Stimulated activated naive CD8-positive, alpha-beta T cell treated with anti-CD3 and anti-CD28 coated beads, Interleukin-15, amount 100 ng/mL, for 72 hours (primary cell): ENCODE measurements at places on chromosomes 7 and 10.

DNA sequence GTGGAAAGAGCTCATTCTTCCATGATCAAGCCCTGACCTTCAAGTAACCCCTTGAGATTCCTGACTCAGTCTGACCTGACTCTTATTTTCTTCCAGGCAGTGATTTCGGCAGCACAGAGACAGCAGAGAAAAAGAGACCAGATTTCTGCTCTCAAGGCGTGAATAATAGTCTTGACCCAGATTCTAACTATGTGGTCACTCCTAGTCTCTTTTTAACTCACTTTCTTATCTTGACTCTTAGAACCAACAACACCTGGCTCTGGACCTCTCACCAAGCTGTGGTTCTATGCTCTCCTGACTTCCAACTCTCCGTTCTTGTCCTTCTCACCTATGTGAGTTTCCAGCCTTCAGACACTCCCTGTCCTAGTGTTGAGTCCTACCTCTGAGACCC, 36.9 kb upstream of the KDM7A start:
- no peak for DNase-seq

- no peak for DNase-seq
Observed at GRCh38 chr10:55329796-55330195, 528.8 kb upstream of the PCDH15 start.

DNA sequence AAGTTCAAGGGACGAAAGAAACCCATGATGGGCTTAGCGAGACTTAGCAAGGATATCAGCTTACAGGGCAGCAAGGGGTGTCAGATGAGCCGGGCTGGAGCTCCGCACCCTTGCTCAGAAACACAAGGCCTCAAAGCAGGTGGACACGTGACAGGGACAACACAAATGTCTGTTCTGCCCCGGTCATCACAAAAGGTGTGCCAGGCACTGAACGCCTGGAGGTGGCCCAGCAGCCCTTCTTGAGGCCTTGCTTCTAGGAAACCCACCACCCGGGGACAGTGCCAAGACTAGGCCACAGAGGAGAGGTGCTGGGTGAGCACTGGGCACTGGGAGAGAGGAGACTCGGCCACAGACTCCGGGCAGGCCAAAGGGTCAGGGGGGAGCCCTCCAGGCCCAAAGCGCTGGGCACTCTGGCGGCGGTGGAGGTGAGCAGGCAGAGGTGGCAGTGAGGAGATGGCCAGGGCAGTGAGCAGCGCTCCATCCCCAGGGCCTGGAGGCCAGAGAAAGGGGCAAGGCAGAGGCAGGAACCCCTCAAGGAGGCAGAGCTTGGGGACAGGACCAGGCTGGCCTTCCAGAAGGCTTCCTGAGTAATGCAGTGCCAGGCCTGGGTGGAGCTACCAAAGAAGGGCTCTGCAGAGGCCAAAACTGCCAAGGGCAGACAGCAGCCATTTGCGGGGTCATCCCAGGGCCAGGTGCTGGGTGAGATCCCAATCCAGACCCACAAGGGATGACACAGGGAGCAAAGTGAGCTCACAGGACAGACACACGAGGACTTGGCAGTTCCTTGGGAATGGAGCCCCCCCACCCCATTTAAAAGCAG, 22.7 kb downstream of the EBF3 start:
- DNase-seq = no peak

DNA sequence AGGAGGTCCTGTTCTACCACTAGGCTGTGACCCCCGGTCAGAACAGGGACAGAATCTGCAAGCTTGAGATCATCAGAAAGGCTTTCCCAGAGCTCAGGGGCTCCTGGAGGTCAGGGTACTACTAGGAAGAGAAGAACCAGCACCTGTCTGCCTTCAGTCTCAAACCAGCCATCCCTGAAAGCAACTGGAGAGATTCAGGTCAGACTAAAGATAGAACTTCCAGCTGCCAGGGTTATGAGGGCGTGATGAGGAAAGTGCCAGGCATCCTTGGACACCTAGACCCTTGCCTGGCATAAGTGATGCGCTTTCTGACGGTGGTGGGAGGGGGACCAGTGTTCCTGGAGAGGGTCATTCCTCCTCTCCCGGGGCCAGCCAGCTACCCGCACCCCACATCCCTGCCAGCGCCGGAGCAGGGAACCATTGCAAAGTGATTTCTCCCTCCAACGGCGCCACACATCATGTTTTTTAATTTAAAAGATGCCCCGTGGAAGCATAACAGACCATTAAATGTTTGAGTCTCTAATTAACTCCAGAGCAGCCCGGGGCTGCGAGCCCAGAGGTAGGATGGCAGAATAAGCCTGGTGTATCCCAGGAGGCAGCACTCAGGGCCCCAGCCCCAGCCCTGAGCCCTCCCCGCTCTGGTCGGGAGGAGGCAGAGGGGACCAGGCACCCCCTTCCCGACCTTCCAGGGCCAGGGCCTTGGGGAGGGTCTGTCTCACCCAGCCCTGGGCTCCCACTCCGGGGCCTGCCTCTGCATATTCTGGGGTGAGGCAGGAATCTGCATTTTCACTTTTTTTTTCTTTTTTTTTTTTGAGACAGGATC, 64.0 kb downstream of the ELFN1 start:
- no peak for DNase-seq

DNA sequence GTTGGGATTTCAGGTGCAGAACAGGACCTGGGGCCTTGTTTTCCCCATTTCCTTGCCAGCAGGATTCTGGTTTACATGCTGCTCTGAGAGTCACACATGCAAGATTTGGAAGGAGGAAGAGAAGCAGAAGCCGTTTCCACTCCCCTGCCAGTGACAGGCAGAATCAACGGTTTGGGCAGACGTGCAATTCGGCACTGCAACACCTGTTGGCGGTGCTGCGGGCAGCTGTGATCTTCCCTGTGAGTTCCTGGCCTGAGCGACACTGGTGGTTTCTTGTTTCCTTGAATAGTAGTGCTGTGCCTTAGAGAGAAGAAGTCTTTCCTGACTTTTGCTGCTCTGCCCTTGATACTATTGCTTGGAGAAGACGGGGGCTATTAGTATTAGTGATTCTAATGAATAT, 1126.2 kb downstream of the TYW1 start:
- no peak for DNase-seq

DNA sequence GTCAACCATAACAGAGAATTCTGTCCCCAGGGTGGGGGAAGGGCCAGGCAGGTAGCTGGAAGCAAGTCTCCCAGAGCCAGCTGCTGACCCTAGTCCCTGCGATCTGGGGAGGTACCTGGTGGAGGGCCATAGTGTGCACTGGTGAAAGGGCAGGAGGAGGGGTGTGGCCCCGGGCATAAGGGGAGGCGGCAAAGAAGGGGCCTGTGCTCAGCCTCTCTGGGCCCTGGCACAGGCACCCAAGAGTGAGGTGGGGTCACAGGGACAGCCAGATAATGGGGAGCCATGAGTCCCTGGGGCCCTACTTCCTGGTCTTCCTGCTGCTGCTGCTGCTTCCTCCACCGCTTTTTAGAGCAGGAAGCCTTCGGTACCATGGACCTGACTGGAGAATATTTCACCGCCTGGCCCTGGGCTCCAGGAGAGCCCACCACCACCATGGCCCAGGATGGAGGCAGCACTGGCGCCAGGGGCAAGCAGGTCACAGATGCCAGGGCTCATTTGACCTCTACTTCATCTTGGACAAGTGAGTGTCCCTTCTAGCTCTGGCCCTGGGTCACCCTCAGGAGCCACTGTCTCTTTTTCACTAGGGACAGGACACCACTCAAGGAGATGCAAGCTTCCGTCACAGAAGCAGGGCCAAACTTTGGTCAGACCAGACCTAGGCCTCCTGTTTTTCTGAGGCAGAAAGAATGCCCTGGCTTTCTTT, at the start of gene ANTXRL:
TSS of gene ANTXRL (plus strand) at position 7 of the 703 bp plus-strand sequence. CDS start at position 273, 266 bp downstream.
- no peak for DNase-seq

DNA sequence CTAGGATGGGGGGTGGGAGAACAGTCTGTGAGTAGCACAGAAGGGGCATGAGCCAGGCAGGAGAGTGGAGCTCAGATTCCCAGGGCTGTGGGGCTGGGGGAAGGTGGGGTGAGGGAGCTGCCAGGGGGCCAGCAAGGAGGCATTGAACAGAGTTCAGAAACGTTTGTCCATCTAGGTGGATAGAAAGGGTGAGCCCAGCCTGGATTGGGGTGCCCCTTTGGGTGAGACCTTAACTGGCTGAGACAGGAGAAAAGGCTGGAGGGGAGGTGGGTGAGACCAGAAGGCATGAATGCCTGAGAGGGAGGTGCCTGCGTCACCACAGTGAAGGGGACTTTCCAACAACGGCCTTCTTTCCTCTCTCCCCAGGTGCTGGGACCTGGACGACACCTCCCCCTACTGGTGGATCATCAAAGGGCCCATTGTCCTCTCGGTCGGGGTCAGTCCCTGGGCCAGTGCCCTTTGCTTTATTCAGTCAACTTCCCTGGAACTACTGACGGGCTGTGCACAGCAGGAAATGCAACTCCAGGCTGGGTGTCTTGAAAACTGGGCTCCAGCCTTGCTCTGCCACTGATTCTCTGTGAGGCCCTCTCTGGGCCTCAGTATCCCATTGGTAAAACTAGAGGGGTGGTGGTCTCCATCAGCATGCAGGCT, 11.0 kb downstream of the GHRHR start:
- peak; percentile 64 for DNase-seq

DNA sequence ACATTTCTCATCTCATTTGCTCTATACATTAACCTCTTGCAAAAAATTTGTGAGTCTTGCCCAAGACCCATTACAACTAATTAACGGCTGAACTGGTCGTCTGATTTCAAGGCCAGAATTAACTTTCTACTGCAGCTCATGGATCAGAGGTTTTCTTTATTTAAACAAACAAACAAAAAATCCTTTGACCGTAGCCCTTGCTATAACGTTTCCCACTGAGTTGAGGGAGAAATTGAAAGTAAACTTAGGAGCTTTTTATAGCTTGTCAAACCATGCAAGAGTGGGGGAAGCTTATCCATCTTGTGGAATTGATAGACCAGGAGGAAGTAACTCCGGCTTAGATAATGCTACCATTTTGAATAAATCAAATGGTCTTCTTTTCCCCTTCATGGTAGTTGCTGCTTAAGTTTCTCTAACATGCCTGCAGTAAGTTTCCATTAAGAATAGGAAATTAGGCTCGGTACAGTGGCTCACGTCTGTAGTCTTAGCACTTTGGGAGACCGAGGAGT, 3.3 kb downstream of the SRGN start:
- DNase-seq = no peak

- no peak for DNase-seq
Observed at GRCh38 chr10:5461203-5461588, 38.2 kb downstream of the CALML5 start.

- DNase-seq = peak; percentile 83
Observed at GRCh38 chr7:105876091-105876963, at the start of gene ATXN7L1. Gene ATXN7L1 (minus strand): TSS chr7:105876599. CDS start chr7:105876558, 41 bp downstream.

DNA sequence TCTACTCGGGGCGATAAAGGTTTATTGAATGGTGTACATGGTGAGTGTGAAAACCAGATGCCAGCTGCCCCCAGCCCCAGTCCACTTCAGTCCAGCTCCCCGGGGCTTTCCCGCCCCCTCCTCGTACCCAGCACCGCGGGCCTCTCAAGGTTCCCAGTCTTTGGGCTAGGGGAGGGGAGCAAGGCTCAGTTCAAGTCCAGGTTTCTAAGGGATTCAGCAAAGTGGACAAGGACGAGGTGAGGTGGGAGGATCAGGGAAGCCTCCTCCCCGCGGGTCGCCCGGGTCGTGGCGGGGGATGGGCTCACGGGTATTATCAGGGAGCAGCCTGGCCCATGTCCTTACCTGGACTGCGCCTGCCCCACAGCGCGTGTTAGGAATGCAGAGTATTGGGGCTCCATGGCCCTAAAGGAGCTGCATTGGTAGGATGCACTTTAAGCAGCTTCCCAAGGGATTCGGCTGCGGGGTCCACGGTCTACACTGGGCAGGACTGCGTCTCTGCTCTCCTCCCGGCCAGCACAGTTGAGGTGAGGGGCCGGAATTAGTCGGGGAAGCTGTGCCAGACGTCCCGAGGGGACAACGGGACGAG, 541 bp upstream of the PFKFB3 start:
- no peak for DNase-seq

DNA sequence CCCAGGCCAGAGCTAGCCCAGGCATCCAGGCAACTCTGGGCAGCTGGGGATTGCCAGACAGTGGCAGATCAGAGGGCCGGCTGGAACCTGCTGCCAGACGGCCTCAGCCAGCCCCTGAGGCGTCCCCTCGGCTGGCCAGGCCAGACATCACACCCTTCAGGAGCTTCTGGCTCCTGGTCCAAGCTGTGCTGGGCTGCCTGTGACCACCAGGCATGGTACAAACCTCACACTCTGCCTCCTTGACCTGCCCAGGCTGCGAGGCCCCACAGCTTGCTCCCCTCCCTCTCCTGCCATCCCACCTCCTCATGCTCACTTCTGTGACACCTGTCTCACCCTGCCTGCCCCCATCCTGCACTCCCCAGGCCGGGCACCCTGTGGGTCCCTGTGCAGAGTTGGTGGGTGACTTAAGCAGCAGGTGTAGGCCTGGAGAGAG, 5.7 kb downstream of the DEPP1 start:
- DNase-seq = no peak

DNA sequence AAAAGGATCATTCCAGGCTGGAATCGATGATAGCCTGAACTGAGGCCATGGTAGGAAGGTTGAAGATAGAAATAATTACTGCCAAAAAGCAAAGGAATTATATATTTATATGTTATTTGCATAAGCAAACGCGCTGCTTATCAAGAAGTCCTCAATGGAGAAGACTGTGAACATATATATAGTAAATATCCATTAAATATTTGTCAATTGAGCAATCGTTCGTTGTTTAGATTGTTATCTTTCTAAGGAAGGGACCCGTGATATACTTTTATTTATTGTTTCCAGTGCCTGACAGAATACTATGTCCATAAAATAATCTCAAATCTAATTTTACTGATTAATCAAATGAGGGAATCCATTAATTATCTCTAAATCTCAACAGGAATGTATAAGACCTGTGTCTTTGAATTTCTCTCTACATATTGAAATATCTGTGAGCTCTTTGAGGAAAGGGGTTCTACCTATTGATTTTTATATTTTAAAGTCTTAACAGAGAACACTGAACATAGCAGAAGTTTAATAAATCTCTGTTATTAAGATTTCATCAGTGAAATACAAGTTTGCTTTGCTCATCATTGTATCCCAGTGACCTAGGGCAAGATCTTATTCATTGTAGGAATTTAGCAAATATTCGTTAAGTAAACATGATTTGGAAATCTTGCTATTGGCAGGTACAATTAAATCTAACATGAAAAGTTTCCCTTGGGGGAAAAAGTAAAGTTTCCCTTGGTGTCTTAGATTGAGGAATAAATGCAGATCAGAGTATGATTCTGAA, 12.0 kb upstream of the HERC4 start:
- no peak for DNase-seq

DNA sequence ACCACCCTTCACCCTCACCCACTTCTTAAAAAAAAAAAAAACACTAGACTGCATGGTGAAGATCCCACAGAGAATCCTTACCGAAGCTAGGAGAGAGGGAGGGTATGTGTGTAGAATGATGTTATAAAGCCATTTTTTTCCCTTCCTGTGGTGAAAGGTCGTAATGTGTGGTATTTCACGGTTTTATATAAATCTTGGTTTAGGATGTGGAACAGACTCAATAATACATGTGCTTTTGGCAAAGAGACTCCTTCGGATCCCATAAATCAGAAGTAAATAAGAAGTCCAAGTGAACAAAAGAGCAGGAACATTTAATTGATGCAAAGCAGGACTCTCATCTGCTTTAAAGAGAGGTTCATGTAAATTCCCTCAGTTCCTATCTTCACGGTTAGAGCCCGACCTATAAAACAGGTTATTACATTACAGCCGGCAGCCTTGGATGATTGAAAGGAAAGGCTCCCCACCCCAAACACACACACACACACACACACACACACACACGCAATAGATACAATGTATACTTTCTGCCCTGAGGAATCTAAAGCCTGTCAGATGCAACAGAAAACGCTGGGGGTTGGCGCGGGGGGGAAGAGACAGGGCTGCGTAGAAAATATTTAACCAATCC, 8.8 kb downstream of the DLX5 start:
- DNase-seq = no peak

- DNase-seq = peak; percentile 4
Observed at GRCh38 chr10:47339759-47340607, 8.2 kb upstream of the RBP3 start.
